ENCODE measurements at places on chromosomes 4 and X.

GRCh38 chr4:164501074-164501473 is 252.9 kb upstream of the SMIM31 start:
- DNase-seq = no peak

DNA sequence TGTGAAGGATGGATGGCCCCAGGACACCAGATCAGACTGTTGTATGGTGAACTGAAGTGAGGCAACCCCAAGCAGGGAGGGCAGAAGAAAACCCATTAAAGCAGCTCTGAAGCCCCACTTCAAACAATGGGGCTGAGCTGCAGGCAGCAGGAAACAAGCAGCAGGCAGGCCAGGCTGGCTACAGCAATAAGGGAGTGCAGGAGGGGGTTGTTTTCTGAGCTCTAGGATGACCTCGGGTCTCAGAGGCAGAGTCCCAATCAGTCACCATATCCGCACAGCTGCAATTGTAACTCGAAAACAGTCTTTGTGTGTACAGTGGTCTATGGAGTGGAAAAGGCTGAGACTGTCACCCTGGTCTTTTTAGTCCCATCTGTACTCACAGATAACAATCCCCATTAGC is 90.4 kb downstream of the COL4A6 start:
- DNase-seq = no peak

DNA sequence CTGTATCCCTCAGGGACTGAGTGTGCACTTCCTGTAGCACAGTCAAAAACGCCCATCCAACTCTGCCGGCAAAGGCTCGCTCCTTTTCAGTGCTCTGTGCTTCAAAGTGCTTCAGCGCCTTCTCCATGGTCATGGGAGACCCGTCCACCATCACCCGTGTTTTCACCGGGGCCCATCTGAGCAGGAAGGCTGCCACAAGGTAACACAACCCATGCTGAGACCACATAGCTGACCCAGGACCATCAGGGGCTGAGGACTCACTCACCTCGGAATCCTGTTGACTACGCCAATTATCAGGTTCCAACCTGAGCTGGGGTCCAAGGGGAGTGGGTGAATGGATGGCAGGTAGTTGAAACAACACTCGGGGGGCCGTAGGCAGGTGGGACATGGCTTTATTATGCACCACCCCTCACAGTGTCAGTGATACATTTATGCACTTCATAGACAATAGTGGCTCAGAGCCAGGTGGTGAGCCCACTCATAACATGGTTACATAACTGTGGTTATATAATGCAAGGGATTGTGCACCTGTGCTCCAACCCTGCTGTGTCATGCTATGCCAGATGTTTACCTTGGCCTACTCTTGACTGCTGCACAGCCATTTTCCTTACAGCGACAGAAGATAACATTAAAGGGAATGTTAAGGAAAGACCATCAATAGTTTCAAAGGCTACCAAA is 227.8 kb downstream of the ADGRL3 start:
- no peak for DNase-seq

DNA sequence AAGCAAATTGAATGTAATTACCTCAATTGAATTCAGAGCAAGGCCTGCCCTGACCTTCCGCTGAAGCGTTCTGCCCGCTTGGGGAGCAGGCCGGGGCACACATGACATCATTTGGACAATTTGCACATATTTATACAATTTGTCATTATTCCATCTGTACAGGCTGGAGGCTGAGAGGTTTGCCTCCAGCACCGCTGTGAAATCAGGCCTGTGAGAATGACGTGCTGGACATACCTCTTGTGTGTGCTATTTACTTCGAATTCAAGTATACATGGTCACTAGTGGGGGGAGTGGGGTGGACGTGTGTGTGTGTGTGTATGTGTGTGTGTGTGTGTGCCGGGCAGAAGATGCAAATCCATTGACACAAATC is 285.6 kb downstream of the SHOX start:
- DNase-seq = no peak

DNA sequence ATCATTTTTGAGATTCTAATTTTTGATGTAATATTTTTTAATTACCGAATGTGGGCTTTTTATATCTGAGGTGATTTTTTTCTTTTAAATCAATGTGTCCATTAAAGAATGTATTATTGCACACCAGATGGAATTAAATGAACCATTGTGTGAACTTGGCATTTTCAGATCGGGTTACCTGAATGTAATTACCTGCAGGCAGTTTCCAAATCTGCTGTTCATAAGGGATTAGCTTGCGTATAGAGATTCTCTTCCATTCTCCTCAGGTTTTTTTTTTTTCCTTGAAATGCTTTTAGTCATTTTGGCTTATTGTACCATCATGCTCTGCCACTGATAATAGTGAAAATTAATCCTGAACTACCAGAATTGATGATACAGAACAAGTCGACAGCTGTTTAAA is 511.5 kb upstream of the ATOH1 start:
- no peak for DNase-seq

GRCh38 chrX:87890437-87890836 is 372.8 kb downstream of the KLHL4 start:
- no peak for DNase-seq

DNA sequence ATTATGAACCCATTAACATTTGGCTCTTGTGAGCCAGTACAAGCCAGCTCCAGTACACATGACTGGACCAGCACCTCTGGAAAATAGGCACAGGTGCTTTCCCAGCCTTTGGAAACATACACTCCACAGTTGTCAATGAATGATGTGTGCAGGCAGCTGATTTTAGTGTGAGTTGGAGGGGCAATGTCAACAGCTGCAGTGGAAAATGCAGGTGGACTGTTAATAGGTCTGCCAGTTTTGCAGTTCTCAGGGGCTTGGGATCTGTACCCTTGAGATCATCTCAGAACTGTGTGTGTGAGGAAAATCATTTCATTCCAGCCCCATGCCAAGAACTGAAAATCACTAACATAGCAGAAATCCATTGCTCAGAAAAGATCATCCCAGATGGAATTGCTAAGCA is 81.7 kb upstream of the CHRDL1 start:
- DNase-seq = no peak

GRCh38 chr4:26987191-26987590 is 126.5 kb downstream of the STIM2 start:
- no peak for DNase-seq

DNA sequence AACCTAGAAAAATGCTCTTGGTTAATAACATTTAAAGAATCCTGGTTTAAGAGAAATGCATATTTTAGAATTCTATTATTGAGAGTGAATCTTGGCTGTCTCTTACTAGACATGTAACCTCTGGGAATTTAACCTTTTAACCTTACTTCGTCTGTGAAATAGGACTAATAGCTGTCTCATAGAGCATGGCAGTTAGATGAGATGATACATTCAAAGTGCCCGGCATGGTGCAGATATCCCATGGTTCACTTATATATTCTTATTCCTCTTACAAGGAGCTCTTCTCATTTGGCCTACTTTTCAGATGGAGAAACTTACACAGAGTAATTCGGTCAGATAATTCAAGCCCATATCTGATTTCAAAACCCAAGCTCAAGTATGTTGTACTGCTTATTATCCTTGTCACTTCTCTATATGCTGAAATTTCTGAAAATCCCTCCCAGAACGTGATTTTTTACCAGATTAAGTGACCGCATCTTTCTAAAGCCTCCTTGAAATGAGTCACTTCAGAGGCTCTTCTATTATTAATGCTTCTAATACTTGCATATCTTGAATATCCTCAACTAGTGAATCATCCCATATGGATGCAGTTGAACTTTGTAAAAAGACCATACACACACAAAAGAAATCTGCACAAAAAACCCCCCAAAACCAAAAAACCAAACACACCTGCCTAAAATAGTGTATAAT is 4.9 kb downstream of the CDKN2AIP start:
- DNase-seq = no peak

GRCh38 chr4:74056858-74057562 is 18.5 kb upstream of the CXCL3 start:
- no peak for DNase-seq

- DNase-seq = no peak
Observed at GRCh38 chr4:186621959-186622553, 66.7 kb upstream of the MTNR1A start.

DNA sequence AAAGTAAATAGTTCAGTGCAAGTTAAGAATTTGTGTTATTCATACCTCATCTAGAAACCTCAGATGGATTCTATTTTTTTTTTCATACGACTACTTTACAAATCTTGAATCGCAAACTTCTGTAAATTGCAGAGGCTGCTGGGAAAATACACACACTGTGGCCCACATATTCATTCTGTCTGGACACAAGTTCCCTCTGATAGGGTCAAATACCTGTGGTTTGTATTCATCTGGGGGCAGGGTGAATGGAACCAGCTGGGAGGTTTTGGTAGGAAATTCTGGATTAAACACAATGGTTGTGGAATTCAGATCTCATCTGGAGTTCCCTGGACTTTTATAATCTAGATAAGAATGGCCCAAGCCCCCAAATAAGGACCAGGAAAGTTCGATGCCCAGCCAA is 56.2 kb downstream of the SPATA18 start:
- DNase-seq = no peak

- no peak for DNase-seq
Observed at GRCh38 chr4:151195801-151196200, 81.2 kb upstream of the PRSS48 start.

- no peak for DNase-seq
Observed at GRCh38 chr4:5954056-5954760, 61.3 kb upstream of the CRMP1 start.

GRCh38 chr4:173074501-173074946 is 94.1 kb upstream of the GALNT7 start:
- no peak for DNase-seq

GRCh38 chrX:96564595-96564994 is 120.0 kb upstream of the DIAPH2 start:
- no peak for DNase-seq

GRCh38 chr4:81648576-81649275 is 177.0 kb upstream of the RASGEF1B start:
- no peak for DNase-seq

DNA sequence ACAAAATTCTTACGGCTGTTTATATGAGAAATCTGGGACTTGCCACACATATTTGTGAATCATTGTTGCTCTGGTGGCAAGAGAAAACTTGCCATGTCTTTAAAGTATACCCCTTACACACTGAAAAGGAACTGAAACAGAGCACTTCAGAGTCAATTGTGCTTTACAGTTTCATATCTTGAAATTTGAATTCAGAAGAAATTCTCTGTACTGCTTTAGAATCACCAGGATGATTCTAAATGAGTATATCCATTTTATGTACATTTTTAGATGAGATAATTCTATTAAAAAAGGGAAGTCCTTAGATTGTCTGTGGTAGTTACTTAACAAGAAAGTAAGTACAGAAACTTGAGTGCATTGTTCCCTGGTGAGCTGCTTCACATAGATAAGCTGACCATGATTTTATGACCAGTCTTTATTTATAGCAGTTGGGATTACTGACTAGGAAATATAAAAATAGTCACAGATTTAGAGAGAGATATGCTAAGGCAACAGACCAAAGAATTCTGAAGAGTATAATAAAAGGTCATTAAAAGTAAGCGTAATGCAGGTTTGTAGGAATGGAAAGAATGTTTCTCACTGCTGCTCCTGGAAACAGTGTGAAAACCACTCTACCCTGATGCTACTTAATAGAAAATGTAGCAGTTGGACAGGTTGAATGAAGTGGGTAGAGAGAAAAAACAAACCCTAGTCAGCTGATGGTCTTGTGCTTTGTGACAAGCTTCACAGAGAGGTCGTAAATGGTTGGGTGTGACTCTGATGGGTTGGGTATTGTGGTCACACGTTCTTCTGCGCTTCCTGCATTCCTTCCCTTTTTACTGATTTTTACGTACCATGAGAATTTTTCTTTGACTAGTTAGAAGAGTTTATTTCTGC is 41.0 kb downstream of the FNIP2 start:
- no peak for DNase-seq

DNA sequence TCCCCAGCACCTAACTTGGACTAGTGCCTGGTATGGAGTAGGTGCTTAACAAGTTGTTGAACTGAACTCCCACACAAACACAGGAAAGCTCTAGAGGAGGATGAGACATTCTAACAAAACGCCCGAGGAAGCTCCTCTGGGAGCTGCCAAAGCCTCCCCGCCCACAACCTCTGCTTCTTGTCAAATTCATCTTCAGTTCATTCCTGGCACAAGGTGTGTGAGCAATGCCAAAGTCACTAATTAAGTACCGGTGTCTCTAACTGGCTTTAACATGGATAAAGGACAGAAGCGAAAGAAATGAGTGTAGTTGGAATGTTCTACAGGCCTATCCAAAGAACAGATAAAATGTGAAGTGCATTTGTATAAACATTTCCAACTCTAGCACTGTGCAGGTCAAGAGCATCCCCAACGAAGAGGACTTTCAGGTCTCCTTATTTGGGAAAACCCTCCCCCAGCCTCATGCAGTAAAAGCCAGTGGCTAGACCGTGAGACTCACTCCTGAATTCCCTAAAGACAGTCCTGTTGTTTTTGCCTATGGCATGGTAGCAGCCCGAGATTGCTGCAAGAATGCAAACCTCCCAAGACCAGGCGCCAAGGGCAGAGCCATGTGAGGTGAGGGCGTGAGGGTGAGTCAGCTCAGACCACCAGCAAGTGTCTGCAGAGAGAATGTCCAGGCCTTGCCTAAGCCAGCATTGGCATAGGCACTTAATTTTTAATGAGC is 72.2 kb upstream of the KLF3 start:
- no peak for DNase-seq

DNA sequence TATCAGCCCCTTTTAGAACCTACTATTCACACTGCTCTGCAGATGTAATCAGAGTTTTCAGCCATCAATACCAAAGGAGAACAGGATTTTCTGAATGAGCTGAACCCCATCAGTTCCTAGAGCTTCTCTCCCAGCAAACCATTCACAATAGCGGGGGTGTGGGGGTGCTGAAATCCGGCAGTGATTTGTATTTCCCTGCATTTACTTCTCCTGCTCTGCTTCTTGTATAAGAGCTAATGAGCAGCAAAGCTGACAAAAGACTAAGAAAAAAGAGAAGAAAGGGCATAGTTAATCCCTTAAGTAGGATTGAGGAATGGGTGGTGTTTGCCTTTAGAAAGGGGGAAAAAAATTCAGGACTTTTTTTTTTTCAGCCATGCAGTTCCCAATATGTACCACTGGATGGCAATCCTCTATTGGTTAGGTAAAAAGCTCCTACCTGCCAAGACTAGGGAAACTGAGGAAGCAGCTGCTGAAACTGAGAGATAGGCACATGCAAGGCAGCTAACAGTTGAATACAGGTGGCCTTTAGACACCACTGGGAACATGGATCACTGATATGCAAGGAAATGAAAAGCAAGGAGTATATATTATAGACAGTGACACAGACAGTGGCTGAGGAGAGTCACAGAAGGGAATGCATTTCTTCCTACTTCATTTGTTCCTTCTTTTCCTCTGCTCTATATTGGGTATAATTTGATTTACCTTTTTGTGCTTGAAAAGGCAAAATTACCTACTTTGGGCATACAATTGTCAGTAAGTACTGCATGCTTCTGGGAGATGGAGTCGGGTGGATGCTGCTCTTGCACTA is 217.9 kb downstream of the HS6ST2 start:
- no peak for DNase-seq

DNA sequence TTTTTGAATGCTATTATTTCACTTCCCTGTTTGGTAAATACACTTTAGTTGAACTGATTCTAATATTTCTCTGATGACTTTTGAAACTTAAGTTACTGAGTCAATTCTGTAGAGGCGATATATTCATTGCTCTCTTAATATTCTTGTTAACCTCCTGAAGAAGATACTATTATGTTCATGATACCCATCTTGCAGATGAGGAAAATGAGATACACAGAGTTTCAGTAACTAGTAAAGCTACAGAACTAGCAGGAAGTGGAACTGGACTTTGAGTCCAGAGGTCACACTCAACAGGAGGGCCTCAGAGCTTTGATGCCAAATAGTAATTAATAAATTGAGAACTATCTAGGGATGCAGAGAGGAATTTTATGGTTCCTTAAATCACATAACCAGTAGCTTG is 70.0 kb downstream of the PCDH7 start:
- no peak for DNase-seq

All from activated T-cell treated with anti-CD3 and anti-CD28 coated beads for 1 hour (primary cell).